Mesenchymal stem cell (in vitro differentiated cells and primary cell): ENCODE measurements at places on chromosomes 12 and 14.

DNA sequence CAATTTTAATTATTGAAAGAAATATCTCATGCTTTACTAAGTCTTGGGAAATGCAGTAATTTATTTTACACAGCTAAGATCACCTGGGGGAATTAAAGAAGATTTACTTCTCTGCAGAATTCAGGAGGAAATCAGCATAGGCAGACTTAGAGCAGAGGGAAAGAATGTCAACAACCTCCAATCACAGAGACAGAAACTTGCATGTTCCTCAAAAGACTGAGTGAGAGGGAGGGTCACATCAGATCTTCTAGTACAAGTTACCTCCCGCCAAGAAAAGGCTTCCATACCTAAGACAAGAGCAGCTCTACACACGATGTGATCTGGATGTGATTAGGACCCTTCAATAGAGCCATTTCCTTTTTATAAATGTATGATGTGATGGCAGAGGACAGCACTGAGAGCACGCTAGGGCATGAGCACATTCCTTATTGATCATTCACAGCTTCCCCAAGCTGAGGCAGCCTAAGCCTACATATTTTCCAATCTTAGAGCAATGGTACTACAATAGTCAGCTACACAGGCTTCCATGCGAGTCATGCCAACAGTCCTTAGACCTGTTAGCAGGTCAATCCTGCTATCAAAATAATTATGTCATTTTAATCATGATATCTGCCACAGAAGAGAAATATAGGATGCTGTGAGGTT, 403.3 kb downstream of the ETNK1 start:
- no peaks in the 10 kb centered on the region for H3K27me3 ChIP-seq
- H3K27ac ChIP-seq, result no peak overlapping the region
- H3K4me3 ChIP-seq, result no peak overlapping the region
- H3K4me1 ChIP-seq, result no peaks in the 10 kb centered on the region
- H3K36me3 ChIP-seq, result no peaks in the 10 kb centered on the region
- no peak for DNase-seq

GRCh38 chr14:74793506-74794155, 30.5 kb downstream of the YLPM1 start:
- no peaks in the 10 kb centered on the region for H3K4me1 ChIP-seq
- peak overlapping the region; percentile 41 for H3K4me3 ChIP-seq
- H3K36me3 ChIP-seq, result peaks cover 12% of the 10 kb centered on the region
- H3K27me3 ChIP-seq, result no peaks in the 10 kb centered on the region

DNA sequence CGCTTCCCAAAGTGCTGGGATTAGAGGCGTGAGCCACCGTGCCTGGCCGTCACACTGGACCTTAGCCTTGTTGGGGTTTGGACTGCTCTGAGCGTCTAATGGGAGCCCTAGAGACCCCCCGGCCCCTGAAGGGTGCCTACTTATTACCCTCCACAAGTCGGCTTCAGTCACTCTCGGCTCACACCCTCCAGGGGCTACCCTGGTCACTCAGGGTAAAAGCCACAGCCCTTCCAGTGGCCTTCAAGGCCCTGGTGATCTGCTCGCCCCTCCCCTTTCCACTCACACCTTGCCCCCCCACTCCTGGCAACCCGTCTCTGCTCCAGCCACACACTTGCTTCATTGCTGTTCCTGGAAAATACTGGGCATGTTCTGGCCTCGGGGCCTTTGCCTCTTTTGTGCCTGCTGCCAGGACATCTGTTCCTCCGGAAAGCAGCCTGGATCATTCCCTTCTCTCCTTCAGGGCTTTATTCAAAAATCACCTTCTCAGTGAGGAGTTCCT, 3.6 kb upstream of the MORN3 start:
- peaks cover 11% of the 10 kb centered on the region for H3K4me1 ChIP-seq
- H3K4me3 ChIP-seq, result no peak overlapping the region
- H3K27me3 ChIP-seq, result no peaks in the 10 kb centered on the region
- no peak overlapping the region for H3K27ac ChIP-seq

GRCh38 chr14:50067723-50068495, 48.5 kb downstream of the VCPKMT start:
- no peak overlapping the region for H3K4me3 ChIP-seq
- H3K27ac ChIP-seq, result peak overlapping the region; percentile 59
- no peak for DNase-seq
- no peaks in the 10 kb centered on the region for H3K36me3 ChIP-seq
- no peaks in the 10 kb centered on the region for H3K27me3 ChIP-seq
- peaks cover 3% of the 10 kb centered on the region for H3K4me1 ChIP-seq

DNA sequence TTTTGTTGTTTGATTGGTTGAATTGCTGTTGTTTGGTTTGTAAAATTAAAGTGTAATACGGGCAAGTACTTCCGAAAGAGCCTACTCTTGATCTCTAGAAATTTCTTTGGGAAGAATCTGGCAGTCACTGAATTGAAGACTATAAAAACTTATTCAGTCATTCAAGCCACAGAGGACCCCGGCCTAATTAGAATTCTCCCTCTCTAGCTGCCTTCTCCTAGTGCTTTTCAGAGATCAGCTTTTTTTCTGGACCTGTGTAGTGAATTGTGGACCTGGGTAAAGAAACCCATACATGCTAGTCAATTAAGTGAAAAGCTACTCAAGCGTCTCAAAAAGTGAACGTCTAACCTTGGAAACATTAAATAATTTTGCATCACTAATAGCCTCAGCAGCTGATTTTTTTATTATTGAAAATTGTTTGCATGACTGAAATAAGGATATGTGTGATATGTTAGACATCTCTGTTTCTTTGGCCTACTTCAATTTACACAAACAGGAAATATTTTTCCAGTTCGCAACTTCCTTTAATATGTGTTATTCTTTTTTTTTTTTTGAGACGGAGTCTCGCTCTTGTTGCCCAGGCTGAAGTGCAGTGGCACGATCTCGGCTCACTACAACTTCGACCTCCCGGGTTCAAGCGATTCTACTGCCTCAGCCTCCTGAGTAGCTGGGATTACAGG, 27.2 kb downstream of the EFCAB11 start:
- DNase-seq, result no peak
- H3K4me1 ChIP-seq, result no peaks in the 10 kb centered on the region
- H3K36me3 ChIP-seq, result no peaks in the 10 kb centered on the region
- no peaks in the 10 kb centered on the region for H3K27me3 ChIP-seq
- peak overlapping the region; percentile 82 for H3K27ac ChIP-seq
- H3K4me3 ChIP-seq, result no peak overlapping the region

DNA sequence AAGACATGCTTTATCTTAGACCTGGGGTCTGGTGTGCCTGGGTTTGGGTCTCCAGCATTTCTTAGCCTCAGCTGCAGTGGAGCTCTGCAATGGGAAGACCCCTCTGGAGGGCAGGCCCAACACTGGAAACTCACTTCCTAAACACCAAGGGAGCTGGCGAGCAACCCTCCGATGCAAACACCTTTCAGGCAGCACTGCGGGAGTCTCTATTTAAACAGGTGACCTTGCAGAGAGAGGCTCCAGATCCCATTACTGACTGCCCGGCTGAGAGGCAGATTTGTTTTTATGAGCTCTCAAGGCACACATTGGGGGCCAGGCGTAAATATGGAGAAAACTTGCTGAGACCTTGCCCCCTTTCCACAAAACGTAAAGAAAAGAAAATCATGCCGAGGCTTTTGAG, 195.5 kb downstream of the PAX9 start:
- H3K4me3 ChIP-seq, result no peak overlapping the region
- H3K4me1 ChIP-seq, result peaks cover 4% of the 10 kb centered on the region
- no peaks in the 10 kb centered on the region for H3K36me3 ChIP-seq
- H3K27me3 ChIP-seq, result no peaks in the 10 kb centered on the region
- no peak overlapping the region for H3K27ac ChIP-seq
- DNase-seq, result no peak

DNA sequence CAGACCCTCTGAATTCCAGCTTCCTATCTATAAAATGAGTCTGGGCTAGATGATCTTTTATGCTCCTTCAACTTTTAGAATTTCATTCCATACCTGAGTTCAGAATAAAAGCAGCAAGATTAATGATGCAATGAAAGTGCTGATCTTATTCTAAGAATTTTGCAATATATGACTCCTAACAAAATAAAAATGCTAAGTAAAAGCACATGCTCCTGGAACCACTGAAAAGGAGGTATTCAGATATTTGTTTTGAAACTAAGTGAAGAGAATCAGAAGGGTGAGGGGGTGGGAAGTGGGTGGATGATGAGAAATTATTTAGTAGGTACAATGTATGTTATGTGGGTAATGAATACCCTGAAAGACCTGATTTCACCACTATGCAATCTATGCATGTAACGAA, 216.6 kb downstream of the PTPRO start:
- no peaks in the 10 kb centered on the region for H3K27me3 ChIP-seq
- H3K27ac ChIP-seq, result no peak overlapping the region
- no peak for DNase-seq
- H3K4me3 ChIP-seq, result no peak overlapping the region
- no peaks in the 10 kb centered on the region for H3K4me1 ChIP-seq

GRCh38 chr14:49447540-49448107, 138.6 kb downstream of the RPS29 start:
- no peak overlapping the region for H3K4me3 ChIP-seq
- no peak for DNase-seq
- no peaks in the 10 kb centered on the region for H3K27me3 ChIP-seq
- H3K4me1 ChIP-seq, result no peaks in the 10 kb centered on the region
- H3K36me3 ChIP-seq, result no peaks in the 10 kb centered on the region
- no peak overlapping the region for H3K27ac ChIP-seq

DNA sequence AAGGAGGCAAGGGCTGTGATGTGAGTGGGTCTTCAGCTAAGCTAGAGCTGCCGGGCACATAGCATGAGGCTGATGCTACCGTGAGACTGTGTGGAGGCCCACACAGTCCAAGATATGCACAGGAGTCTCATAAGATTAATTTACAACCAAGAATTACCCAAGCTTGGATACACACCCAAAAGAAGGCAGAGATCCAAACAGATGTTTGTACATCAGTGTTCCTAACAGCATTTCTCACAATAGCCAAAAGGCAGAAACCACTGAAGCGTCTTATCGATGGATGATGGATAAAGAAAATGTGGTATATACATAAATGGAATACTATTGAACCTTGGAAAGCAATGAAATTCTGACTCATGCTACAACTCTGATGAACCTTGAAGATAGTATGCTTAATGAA, 40.8 kb upstream of the RIC8B start:
- no peak overlapping the region for H3K4me3 ChIP-seq
- H3K27ac ChIP-seq, result no peak overlapping the region
- DNase-seq, result no peak
- H3K4me1 ChIP-seq, result no peaks in the 10 kb centered on the region

DNA sequence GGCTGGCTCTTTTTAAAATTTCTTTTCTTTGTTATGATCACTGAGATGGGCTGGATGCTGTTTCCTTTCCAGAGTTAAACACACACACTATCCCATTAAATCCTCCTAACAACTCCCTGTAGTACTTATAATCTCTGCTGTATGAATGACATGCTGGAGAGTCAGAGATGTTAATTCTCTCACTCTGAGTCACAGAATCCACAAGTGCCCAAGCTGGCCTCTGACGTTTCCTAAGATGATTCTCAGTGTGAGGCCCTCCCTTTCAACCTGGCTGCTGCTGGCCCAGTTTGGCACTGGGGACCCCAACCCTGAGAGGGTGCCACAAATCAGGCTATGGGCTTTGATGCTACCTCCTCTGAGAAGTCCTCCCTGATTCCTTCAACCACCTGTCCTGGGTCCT, 5.4 kb downstream of the NOS1 start:
- H3K27me3 ChIP-seq, result peaks cover 75% of the 10 kb centered on the region
- DNase-seq, result no peak
- H3K27ac ChIP-seq, result no peak overlapping the region
- H3K36me3 ChIP-seq, result no peaks in the 10 kb centered on the region

DNA sequence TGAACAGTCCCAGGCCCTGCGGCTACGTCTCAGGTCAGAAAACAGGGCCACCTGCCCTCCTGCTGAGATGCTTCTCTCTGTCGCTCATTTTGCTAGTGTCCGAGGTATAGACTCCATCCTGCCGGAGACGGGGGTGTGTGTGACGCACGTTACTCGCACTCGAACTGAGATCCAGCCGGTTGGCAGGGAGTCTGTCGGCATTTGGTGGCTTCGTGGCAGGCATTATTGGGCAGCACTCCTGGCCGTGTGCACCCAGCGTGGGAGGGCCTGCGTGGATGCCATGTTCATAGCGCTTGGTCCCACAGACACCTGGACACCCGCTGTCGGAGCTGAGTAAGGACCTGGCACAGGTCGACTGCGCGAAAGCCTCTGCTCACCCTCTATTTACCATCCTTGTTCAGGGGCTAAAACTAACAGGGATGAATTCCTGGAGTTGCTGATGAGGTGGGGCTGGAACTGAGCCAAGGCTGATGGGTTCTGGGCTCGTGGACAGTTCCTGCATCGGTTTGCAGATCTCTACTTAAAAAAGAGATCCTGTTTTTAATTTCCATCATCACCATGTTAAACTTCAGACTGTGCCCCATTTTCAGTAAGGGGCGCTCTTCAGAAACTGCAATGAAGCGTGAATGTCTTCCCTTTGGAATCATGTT, 28.6 kb downstream of the AACS start:
- H3K36me3 ChIP-seq, result peaks cover 60% of the 10 kb centered on the region
- no peak overlapping the region for H3K4me3 ChIP-seq
- H3K27ac ChIP-seq, result no peak overlapping the region
- no peaks in the 10 kb centered on the region for H3K27me3 ChIP-seq

GRCh38 chr14:31939934-31940333, 137.2 kb upstream of the ARHGAP5 start:
- H3K27me3 ChIP-seq, result no peaks in the 10 kb centered on the region

DNA sequence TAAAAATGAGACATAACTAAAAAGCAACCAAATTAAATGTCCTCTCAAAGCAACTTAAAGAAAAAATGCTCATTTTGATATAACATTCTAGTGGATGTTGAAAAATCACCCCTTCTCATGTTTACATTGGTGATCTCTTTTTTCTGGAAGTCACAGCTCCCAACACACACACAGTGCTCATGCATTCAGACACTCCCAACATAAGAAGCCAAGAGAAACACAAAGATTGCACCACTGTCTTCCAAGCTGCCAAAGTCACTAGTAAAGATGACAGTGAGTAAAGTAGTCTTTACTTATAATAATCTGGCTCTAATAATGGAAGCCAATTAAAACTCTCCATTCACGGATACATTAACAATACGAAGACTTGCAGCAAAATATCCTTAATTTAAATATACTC, 218.4 kb downstream of the NTF3 start:
- no peak overlapping the region for H3K4me3 ChIP-seq
- no peak overlapping the region for H3K27ac ChIP-seq
- peaks cover 47% of the 10 kb centered on the region for H3K27me3 ChIP-seq
- no peak for DNase-seq
- H3K4me1 ChIP-seq, result peaks cover 1% of the 10 kb centered on the region

DNA sequence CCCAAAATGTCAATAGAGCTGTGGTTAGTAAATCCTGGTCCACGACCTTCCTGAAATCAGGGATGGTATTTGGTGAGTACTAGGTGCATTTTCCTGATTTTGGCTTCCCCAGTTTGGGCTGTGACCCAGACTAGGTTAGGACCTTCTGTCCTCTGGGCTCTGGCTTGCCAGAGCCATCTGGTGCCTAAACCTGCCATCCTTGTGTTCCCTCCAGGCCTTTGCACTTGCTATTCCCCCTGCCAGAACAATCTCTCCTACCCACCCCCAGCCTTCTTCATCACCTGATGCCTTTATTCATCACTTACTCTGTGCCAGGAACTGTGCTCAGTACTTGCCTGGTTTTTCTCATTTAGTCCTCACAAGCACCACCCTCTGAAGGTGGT, 216.7 kb downstream of the RBM19 start:
- H3K4me3 ChIP-seq, result no peak overlapping the region
- no peak overlapping the region for H3K27ac ChIP-seq
- H3K27me3 ChIP-seq, result peaks cover 43% of the 10 kb centered on the region
- H3K36me3 ChIP-seq, result no peaks in the 10 kb centered on the region

- peak; percentile 93 for DNase-seq
- H3K27me3 ChIP-seq, result no peaks in the 10 kb centered on the region
- peak overlapping the region; percentile 64 for H3K4me3 ChIP-seq
- peaks cover 5% of the 10 kb centered on the region for H3K36me3 ChIP-seq
These were observed 26.1 kb upstream of the UBC start for GRCh38 chr12:124940393-124941169.

GRCh38 chr12:100329800-100330199, 27.1 kb upstream of the SLC17A8 start:
- H3K27me3 ChIP-seq, result no peaks in the 10 kb centered on the region
- no peak overlapping the region for H3K4me3 ChIP-seq
- no peak overlapping the region for H3K27ac ChIP-seq
